Effector CD4-positive, alpha-beta T cell (primary cell): ENCODE measurements at places on chromosomes 2 and 18.

- DNase-seq: no peak
Measured at GRCh38 chr2:240296476-240297255, 138.8 kb upstream of the GPC1 start.

GRCh38 chr18:79579807-79580497 is 99.7 kb upstream of the CTDP1 start:
- DNase-seq: no peak

GRCh38 chr2:126803434-126803775 is 95.3 kb upstream of the TEX51 start:
- DNase-seq: no peak

DNA sequence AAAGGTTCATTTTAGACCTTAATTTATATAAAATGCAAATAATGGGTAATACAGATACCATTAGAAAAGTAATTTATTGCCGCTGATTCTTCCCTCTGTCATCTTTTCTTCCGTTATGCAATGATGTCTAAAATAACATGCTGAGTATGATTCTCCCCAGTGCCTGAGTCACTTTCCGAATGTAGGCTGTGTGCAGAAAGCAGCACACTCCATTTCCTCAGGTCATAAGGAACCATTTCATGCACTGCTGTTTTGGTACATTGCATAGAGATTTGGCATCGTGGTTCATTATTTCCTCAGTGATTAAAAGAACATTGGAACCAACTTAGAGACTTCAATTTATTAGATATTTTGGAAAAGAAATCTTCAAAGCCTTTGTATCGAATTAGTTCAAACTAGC is 173.5 kb downstream of the CDH2 start:
- DNase-seq: no peak

- no peak for DNase-seq
Measured at GRCh38 chr2:203599509-203599908, 64.4 kb upstream of the RAPH1 start.

GRCh38 chr2:230925443-230925878 is 419 bp upstream of the GPR55 start:
- no peak for DNase-seq

- no peak for DNase-seq
Measured at GRCh38 chr2:12616456-12617156, 100.1 kb upstream of the TRIB2 start.

DNA sequence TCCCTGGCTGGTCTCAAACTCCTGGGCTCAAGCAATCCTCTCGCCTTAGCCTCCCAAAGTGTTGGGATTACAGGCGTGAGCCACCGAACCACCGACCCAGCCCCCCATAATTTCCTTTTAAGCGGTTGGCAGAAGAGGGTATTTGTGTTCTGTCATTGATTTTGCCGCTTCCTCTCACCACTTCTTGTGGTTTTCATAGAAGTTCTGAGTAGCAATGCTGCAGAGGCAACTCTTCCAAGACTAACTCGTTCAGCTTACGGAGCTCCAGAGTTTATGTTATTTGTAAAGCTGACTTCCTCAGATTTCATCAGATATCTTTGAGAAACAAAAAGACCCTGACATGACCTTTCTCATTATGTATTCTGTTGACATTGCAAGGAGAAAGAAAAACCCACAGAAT is 261.4 kb upstream of the KCNJ3 start:
- DNase-seq: no peak

DNA sequence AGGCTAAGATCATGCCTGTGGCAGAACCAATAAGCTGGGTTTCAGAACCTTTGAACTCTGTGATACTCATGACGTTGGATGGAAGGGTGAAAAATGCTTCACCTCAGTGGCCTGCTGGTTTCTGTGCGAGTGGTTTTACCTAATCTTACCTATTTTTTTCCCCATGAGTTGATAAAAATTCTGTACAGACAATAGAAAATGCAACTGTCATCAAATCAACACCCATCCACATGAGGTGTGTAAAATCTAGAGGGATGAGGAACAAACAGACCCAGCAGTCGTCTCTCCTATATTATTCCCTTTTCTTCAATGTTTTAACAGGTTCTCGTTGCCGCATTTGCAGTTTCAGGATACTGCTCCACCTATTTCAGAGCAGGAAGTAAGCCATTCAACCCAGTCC is 67.3 kb downstream of the PRKRA start:
- DNase-seq: no peak
